Sigmoid colon (tissue), 7 donors: ENCODE measurements at places on chromosomes 1 and 21. TPM values are rescaled to one million over a fixed set of nuclear protein-coding genes. Genes with fewer than 3 reads are reported as not detected.

GRCh38 chr1:200866521-200866920 lies 6.3 kb upstream of the GPR25 start:
- H3K27ac ChIP-seq, result no peak overlapping the region
- H3K4me3 ChIP-seq, result no peak overlapping the region
- no peak for DNase-seq
- H3K27me3 ChIP-seq, result no peaks in the 10 kb centered on the region
- no peaks in the 10 kb centered on the region for H3K4me1 ChIP-seq

The KMO gene
- 5.4 TPM for total RNA-seq

DNA sequence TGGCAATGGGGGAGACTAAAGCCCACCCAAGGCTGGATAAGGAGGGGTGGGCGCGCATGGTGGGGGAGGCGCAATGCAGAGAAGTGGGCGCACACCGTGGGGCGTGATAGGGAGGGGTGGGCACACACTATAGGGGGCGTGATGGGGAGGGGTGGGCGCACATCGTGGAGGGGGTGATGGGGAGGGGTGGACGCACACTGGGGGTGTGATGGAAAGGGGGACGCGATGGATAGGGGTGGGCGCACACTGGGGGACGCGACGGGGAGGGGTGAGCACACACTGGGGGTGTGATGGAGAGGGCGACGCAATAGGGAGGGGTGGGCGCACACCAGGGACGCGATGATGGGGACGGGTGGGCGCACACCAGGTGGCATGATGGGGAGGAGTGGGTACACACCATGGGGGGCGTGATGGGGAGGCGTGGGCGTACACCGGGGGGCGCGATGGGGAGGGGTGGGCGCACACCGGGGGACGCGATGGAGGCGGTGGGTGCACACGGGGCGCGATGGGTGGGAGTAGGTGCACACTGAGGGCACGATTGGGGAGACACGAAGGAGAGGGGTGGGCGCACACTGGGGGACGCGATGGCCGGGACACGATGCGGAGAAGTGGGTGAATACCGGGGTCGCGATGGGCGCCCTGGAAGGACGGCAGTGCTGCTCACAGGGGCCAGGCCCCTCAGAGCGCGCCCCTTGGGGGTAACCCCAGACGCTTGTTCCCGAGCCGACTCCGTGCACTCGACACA lies 929 bp downstream of the SUMO3 start:
- no peaks in the 10 kb centered on the region for H3K27me3 ChIP-seq
- H3K4me1 ChIP-seq, result peaks cover 29% of the 10 kb centered on the region
- H3K4me3 ChIP-seq, result peak overlapping the region; percentile 92
- no peaks in the 10 kb centered on the region for H3K36me3 ChIP-seq
- peak; percentile 69 for DNase-seq
- H3K27ac ChIP-seq, result peak overlapping the region; percentile 89

The SMIM1 gene
- total RNA-seq, result not detected

DNA sequence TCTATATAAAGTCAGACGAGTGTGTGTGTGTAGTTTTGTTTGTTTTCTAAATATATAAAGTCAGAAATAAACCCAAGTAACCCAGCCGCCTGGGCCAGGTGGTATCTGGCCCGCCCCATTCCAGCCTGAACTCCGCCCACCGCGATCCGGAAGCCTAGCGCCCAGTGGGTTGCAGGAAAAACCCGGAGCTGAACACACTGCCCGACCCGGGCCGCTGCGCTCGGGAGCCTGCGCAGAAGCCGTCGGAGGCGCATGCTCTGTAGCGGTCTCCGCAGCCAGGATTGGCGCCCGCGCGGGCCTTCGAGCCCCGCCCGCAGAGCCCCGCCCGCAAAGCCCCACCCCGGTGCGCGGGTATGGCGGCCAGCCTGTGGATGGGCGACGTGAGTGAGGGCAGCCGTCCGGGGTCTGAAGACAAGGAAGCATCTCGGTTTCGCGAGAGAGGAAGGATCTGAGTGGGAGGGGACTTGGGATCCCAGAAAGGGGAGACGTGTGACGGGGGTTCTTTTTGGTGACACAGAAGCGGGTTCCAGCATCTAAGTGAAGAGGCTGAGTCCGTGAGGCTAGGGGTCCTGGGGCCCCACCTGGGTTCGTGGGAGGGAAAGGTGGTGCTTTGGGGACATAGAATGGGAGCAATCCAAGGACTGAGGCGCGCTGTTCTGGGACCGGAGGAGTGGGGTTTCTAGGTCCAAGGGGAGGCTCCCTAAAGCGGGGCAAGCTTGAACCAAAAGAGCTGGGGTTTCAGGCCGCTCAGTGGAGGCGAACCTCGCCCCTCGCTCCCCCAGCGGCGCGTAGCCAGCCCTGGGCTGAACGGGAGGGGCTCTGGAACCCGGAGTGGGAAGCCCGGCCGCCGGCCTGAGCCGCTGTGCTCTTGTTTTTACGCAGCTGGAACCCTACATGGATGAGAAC lies at the start of gene TRNAU1AP:
Gene TRNAU1AP (plus strand): TSS at position 328 of the 906 bp plus-strand sequence. CDS start 26 bp downstream, at position 354.
- peak within 1 kb of the TSS; percentile 89 for H3K27ac ChIP-seq
- peak within 1 kb of the TSS; percentile 69 for H3K4me3 ChIP-seq
- DNase-seq, result peak; percentile 98
- no peaks in the 10 kb centered on the region for H3K27me3 ChIP-seq

GRCh38 chr1:2061065-2061778 lies 11.0 kb downstream of the PRKCZ start:
- no peak for DNase-seq
- H3K27me3 ChIP-seq, result peaks cover 11% of the 10 kb centered on the region
- no peak overlapping the region for H3K27ac ChIP-seq
- no peaks in the 10 kb centered on the region for H3K4me1 ChIP-seq

- H3K36me3 ChIP-seq, result no peaks in the 10 kb centered on the region
- no peaks in the 10 kb centered on the region for H3K27me3 ChIP-seq
- no peak overlapping the region for H3K4me3 ChIP-seq
Observed at GRCh38 chr1:205932776-205933175, 10.5 kb downstream of the SLC26A9 start.

The OR4F16 gene
- not detected for total RNA-seq

DNA sequence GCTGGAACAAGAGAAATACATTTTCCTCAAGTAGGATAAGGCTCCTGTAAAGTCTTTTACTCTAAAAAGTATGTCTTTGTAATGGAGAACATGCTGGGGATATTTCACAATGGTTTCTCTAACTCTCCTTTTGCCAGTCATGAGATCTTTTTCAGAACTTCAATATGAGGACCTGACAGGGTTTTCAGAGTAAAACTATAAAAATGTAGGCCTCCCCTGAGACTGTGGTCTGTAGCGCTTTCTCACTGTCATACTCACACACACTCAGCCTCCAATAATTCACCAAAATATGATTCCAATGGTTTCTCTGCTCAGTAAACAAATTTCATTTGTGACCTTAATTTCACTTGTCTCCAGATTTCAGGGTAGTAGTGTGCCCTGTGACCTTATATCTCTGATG lies 440.1 kb upstream of the PTBP2 start:
- H3K4me3 ChIP-seq, result no peak overlapping the region
- no peak for DNase-seq
- H3K27ac ChIP-seq, result no peak overlapping the region

GRCh38 chr1:216387782-216388181 lies 35.5 kb downstream of the USH2A start:
- no peaks in the 10 kb centered on the region for H3K27me3 ChIP-seq
- DNase-seq, result no peak
- H3K4me3 ChIP-seq, result no peak overlapping the region
- H3K27ac ChIP-seq, result no peak overlapping the region
- no peaks in the 10 kb centered on the region for H3K4me1 ChIP-seq

GRCh38 chr1:26994020-26994786 lies 711 bp downstream of the TRNP1 start:
- H3K4me3 ChIP-seq, result peak overlapping the region; percentile 73
- no peak for DNase-seq
- no peaks in the 10 kb centered on the region for H3K36me3 ChIP-seq
- peaks cover 58% of the 10 kb centered on the region for H3K4me1 ChIP-seq

DNA sequence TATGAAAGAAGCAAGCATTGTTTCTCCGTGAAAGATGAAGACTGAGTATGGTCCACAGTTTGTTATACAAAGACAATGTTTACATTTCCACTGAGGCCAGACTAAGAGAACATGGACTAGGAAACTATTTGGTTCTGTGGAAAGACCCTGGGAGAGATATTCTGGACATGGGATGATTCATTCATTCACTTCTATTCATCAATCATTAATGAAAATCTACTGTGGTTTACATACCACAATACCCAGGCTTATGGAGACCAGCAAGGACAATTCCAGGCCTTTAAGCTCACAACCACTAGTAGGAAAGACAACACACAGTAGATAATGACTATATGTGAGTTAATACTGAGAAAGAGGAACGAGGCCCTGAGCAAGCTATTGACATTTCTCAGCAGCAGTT lies 125.4 kb downstream of the TBX15 start:
- no peaks in the 10 kb centered on the region for H3K27me3 ChIP-seq
- no peaks in the 10 kb centered on the region for H3K4me1 ChIP-seq
- no peak for DNase-seq
- no peaks in the 10 kb centered on the region for H3K36me3 ChIP-seq

- H3K36me3 ChIP-seq, result no peaks in the 10 kb centered on the region
- peaks cover 49% of the 10 kb centered on the region for H3K4me1 ChIP-seq
- no peak overlapping the region for H3K4me3 ChIP-seq
- H3K27me3 ChIP-seq, result no peaks in the 10 kb centered on the region
- no peak overlapping the region for H3K27ac ChIP-seq
Observed at GRCh38 chr1:7335224-7335879, 435.7 kb upstream of the VAMP3 start.

The TMEM125 gene
- not detected for total RNA-seq

DNA sequence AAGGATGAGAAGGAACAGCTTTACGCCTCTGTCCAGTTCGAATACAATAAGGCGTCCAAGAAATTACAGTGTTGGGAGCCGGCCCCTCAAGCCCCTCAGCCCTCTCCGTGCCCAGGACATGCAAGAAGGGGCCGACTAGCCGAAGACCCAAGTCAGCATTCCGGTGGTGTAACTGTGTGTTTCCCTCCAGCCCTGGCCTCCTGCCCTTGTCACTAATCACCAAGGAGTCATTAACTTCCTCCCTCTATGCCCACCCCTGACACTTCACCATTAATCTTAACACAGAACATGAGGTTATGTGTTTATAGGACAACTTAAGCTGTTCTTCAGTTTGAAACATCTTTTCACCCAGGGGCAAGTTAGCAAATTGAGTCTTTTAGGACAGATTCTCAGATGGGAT lies 16.4 kb upstream of the C4BPB start:
- H3K4me1 ChIP-seq, result no peaks in the 10 kb centered on the region
- no peak overlapping the region for H3K27ac ChIP-seq
- no peaks in the 10 kb centered on the region for H3K27me3 ChIP-seq
- DNase-seq, result no peak
- peaks cover 18% of the 10 kb centered on the region for H3K36me3 ChIP-seq

The RPE65 gene
- not detected for total RNA-seq
